M059J (cell line): ENCODE measurements at places on chromosomes 1 and 21.

DNA sequence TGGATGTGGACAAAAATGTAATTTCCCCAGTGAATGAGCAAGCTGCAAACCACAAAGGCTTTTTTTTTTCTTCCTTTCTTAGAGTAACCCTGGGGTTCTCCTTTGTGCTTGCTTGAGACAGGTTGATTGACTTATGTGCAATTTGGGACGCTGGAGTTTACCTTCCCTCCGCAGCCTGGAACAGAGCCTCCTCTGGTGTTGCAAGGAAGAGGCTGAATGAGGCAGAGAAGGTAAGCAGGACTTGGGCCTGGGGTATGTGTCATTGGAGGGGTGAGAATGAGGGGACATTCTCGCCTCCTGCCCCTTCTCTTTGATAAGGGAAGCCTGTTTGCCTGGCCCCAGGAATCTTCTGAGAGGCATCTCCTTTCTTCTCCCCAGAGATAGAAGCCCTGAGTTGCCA lies 49.8 kb downstream of the NFASC start:
- no peak for DNase-seq

DNA sequence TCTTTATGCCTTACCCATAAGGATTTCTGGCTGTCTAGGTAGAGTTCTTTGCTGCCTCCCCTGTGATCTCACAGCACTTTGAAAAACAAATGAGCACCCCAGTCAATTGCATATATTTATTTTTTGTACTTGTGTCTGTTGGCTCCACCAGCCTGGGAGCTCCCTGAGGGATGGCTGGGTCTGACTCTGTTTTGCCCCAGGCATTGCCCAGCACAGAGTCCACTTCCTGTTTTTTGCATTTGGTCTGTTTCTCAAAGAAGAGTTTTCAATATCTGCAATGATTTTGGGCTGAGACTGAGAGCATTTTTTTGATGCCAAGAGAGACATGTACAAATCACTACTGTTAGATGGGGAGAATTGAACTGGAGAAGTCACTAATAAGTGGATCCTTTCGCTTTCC lies 125.0 kb downstream of the FOXD2 start:
- peak; percentile 38 for DNase-seq

GRCh38 chr1:186948535-186948934 lies 119.8 kb downstream of the PLA2G4A start:
- DNase-seq, result peak; percentile 40

GRCh38 chr1:23563755-23564374 lies 4.6 kb upstream of the ID3 start:
- DNase-seq, result peak; percentile 26

- DNase-seq, result peak; percentile 65
Observed at GRCh38 chr1:30888391-30888790, 20.2 kb downstream of the SDC3 start.

DNA sequence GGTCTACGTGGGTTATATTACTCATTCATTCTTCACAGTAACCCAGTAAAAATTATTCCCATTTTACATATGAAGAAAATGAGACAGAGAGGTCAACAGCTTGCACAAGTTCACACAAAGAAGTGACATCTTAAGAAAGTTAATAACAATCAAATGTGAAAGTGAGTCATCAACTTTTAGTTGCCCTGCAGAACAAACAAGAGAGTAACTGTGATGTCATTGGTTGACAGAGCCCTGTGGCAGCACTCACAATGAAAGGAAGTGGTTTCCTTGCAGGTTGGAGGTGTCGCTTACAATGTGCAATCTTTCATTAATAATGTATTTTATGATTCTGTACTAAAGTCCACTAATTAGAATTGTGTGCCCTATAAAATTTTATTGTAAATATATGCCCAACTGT lies 369.6 kb downstream of the RYR2 start:
- peak; percentile 18 for DNase-seq

- peak; percentile 5 for DNase-seq
Observed at GRCh38 chr1:59915516-59915915, 11.1 kb downstream of the CYP2J2 start.

DNA sequence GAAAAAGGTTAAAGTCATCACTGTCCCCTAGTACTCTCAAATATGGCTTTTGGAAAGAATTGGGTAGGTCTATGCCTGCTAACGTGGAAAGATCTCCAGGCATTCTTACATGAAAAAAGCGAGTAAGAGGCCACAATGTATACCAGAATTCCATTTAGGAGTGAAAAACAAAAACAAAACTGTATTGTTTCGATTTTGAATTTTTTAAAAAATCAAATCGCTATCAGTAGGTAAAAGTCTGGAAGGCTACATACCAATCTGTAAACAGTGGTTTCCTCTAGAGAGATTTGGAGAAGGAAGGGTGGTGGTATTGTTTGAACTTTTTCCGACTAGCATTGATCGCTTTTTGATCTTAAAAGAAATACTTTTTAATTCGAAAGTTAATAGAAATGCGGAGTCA lies 55.9 kb downstream of the RRAGC start:
- DNase-seq, result no peak

- DNase-seq, result no peak
Observed at GRCh38 chr1:192261476-192261875, 55.3 kb upstream of the RGS21 start.

DNA sequence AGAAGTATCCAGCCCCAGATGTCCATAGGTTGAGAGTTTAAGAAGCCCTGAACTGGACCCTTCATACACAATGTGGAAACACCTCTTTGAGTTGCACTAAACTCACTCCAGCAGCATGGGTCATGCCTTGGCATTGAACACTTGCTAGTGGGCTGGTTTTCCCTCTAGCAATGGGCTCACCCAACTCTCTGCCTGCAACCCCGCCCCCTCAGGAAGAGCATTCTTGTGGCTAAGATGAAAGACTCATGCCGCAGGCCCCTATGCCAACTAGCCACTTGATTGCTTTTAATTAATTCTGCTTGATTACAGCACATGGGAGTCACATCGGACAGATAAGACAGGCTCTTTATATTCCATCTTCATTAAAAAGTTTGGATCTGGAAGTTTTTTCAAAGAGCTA lies 136.5 kb upstream of the GJB5 start:
- peak; percentile 74 for DNase-seq
